ENCODE measurements at places on chromosomes 1 and 21.

DNA sequence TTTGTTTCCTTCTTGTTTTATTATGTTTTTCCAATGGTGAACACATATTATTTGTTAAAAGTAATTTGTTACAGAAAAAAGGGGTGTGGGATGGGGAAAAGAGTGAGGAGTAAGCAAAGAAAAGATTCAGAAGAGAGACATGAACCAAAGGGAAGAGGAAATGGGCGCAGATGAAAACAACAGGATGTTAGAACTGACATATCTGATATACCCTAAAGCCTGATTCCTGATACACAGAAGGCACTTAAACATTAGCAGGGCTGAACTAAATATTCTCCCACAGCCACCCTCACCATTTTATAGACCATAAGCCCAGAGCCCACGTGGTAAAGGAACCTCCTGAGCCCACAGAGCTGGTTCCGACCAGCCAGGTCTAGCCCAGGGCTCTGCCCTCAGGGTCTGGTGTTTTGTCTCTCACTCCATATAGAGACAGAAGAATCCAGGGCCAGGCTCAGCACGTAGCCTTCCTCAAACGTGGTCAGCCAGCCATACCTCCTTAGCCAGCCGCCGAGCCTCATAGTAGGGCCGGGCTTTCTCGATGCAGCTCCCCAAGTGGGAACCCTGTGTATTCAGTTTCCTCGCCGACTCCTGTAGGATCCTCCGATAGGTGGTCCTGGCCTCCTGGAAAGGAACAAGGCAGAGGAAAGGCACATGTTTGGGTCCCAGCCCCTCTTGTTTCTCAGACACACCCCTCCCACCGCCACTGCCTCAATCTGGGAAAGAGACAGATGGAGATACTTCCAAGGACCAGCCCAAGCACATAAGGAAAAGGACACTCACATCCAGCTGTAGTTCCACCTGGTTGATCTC lies 9.5 kb downstream of the SH3BP5L start:
- DNase-seq = no peak

GRCh38 chr1:19879227-19879626 lies 3.0 kb upstream of the OTUD3 start:
- no peak for DNase-seq

GRCh38 chr1:67853704-67854103 lies 20.4 kb upstream of the GNG12 start:
- no peak for DNase-seq

DNA sequence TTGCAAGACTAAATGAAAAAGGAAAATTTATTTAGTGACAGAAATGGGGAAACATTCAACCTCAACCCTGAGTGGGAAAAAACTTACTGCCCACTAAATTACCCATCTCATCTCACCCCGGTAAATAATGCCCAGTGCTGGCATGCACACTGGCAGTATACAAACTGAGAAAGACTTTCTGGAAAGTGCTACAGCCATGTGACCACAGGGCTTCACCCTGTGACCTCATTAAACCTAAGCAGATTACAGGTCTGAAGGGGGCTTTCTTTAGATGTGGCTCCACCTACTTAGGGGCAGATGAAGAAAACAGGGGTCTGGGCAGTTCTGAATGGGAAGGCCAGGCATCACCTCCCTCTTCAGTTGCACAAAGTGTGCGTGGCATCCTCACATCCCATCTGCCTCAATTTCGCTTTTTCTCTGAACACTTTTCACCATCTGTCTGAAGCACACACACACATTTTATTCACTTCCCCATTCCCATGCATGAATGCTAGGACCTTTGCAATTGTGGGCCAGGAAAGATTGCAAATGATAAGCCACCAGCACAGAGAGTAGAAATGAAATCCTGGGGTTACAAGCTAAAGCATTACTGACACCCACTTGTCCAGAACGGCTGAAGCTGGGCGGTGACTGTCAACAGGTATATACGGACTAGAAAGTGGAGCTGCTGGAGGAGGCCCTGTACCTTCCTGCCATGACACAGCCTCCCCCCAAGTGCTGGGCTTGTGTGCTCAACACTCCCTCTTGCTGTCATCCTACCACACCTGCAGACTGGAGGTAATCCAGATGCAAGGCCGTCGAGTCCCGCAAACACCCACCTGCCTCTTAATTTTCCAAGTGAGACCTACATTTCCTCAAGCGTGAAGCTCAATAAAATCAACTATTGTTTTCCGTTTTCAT lies 2.7 kb downstream of the NADK start:
- DNase-seq = peak; percentile 52

GRCh38 chr1:85822696-85823095 lies 114.5 kb upstream of the ZNHIT6 start:
- no peak for DNase-seq

- DNase-seq = no peak
These were observed 362.7 kb downstream of the PTPRU start for GRCh38 chr1:29599071-29599470.
